ENCODE measurements at places on chromosomes 5 and 9.

GRCh38 chr9:1048811-1049210 is 1.3 kb upstream of the DMRT2 start:
- no peak for DNase-seq

DNA sequence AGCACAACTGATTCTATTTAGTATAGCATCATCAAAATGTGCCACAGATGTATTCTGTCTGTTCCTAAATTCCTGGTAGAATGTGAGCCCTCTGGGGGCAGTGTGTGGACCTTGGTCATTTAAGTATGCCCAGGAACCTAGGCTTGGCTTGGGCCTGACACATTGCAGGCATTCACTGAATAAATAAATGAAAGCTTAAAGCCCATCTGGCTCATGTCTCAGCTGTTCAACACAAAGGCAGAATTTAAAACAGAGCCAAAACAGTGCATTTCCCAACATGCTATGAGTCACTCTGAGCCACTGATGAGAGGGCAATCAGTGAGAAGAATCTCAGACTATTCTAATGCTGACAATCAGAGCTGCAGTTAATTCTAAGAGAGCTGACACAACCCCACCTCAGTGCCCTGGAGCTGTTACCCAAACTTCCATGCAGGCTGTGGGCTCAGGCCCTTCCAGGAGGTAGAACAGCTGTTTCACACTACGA is 8.1 kb downstream of the FAM193B start:
- no peak for DNase-seq

DNA sequence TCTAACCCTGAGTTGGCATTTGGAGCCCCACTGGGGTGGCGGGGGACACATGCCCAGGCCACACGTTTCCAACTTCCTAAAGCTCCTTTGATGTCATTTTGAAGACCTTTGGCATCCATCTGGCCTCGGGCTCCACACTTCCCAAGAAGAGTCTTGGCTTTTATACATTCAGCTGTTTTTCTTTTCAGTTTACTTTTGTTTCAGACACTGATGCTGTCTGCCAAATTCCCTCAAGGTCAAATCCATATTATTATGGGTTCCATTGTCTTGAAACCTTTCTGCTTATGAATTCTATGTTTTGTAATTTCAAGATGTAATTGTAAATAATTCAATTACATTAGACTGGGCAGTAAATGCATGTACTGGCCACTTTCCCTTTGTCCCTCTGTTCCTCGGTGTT is 23.7 kb upstream of the NFIB start:
- no peak for DNase-seq

GRCh38 chr5:125134216-125135081 is 388.0 kb upstream of the ZNF608 start:
- DNase-seq = no peak

GRCh38 chr9:84756171-84756570 is 86.6 kb downstream of the NTRK2 start:
- DNase-seq = no peak

- no peak for DNase-seq
Observed at GRCh38 chr5:50401336-50401735, 39.8 kb downstream of the EMB start.

GRCh38 chr9:93645921-93646639 is 69.7 kb downstream of the PHF2 start:
- no peak for DNase-seq

DNA sequence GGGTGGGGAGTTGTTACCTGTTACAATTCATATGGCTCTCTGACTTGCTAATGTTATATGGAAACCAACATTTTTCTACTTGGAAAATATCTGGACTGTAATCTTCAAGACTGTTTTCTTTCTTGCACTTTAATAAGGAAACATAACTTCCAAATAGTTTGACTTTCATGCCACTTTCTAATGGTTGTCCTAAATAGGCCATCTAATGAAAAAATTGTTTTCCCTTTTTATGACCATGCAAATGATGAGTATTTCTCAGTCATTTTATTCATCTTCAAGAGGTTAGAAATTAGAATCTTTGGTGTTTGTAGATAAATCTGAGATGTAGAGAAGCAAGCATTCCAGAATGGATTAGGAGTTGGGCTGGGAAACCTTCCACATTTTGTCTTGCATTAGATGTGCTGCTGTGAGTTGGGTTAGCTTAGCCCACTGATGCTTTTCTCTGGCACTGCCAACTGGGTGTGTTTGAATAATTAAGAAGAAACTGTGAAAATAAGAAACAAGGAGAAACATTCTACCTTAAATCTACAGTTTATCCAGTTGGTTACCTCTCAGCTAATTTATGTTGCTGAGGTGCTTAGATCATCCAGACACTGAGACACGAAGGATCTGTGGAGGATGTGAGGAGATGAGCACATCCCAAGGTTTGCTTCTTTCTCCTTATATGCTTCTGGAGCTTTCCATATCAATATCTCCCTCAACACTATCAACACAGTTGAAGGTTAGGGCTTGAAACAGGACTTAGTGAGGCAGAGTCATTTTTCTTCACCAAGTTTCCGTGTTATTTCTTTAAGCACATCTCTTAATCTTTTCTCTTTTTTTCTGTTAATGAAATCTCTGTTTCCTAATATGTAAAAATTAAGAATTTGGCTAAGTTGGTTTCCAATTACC is 2.7 kb downstream of the RASGRF2 start:
- no peak for DNase-seq

- DNase-seq = no peak
Observed at GRCh38 chr9:86836797-86837196, 110.5 kb downstream of the GAS1 start.

- no peak for DNase-seq
Observed at GRCh38 chr9:4771788-4772187, 21.0 kb upstream of the RCL1 start.

- no peak for DNase-seq
Observed at GRCh38 chr9:36980148-36980974, 53.7 kb downstream of the PAX5 start.

DNA sequence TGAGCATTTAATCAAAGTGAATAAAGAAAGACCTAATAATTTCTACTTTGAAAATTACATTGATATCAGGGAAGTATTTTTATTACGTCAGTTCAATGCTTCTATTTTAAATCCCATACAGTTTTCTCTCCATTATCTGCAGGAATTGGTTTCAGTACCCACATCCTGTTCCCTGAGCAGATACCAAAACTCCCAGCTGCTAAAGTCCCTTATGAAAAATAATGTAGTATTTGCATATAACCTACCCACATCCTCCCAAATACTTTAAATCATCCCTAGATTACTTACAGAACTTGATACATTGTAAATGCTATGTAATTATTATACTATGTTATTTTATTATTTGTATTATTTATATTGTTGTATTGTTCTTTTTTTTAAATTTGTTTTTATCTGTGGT is 125.4 kb upstream of the MINAR2 start:
- DNase-seq = no peak

- no peak for DNase-seq
Observed at GRCh38 chr9:68923480-68923879, 90.4 kb downstream of the PRKACG start.

Measured in stimulated activated naive CD4-positive, alpha-beta T cell treated with Interleukin-2 at 50 U/mL for 16 hours (primary cell).